ENCODE measurements at places on chromosomes 16 and 17.

- DNase-seq = peak; percentile 76
Measured at GRCh38 chr16:28597692-28598261, 927 bp upstream of the SULT1A2 start.

- no peak for DNase-seq
Measured at GRCh38 chr17:69907132-69907847, 167.7 kb upstream of the KCNJ16 start.

DNA sequence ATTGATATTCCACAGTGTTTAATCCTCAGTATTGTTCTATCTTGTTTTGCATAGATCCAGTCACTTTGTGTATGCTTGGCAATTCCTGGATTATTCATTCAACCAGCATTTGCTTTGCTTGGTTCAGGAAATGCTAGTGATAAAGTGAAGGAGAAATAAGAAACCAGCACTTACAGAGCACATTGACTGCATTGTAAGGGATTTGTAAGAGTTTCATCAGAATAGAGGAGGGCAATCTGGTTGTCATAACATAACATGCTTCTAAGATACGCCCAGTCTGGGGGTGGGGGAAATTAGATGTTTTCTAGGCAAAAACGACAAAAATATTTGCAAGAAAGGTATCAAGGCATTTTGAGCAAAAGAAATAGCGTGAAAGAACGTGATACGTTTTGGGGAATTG lies 40.4 kb downstream of the TNRC6A start:
- no peak for DNase-seq

DNA sequence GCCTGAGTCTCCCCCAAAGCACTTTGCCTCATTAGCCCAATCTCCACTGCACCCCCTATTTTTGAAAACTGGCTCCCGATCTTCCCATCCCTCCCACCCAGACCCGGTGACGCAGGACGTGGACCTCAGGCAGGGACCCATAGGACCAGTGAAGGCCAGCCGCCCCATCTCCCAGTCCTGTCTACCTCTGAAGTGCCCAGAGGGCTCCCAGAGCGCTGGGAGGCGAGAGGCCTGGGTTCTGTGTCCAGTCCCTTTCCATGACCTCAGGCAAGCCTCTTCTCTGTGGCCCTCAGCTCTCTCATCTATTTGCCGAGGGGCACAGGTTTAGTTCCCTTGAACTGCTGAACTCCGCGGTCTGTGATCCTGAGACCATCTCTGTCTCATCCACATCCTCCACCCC lies 714 bp downstream of the TNS4 start:
- no peak for DNase-seq

- no peak for DNase-seq
Measured at GRCh38 chr16:66923247-66923731, 2.0 kb downstream of the RRAD start.

- no peak for DNase-seq
Measured at GRCh38 chr17:66398617-66399016, 96.2 kb downstream of the PRKCA start.

DNA sequence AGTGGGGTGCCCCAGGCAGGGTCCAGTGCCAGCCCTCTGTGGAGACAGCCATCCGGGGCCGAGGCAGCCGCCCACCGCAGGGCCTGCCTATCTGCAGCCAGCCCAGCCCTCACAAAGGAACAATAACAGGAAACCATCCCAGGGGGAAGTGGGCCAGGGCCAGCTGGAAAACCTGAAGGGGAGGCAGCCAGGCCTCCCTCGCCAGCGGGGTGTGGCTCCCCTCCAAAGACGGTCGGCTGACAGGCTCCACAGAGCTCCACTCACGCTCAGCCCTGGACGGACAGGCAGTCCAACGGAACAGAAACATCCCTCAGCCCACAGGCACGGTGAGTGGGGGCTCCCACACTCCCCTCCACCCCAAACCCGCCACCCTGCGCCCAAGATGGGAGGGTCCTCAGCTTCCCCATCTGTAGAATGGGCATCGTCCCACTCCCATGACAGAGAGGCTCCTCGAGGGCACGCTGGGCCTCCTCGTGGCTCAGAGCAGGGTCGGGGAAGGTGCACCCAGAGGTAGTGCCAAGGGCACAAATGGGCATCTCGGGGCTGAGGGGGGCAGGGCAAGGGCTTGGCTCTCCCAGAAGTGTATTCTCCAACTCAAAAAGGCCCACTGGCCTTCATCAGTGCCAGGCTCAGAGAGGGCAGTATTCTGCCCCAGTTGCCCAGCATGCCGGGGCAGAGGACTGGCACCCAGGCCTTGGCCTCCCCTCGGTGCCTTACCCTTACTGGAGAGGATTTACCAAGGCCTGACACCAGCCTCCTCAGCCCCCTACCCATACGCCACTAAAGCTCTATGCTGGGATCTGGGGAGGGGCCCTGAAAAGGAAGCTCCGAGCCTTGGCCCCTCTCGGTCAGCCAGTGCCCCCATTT lies at the start of gene CDH5:
Gene CDH5, plus strand, starts transcription at position 259 of the 867 bp plus-strand sequence. CDS start 12,647 bp downstream, outside the sequence.
- no peak for DNase-seq

- DNase-seq = no peak
Measured at GRCh38 chr17:59355030-59355701, 23.7 kb downstream of the YPEL2 start.

- DNase-seq = no peak
Measured at GRCh38 chr17:1650731-1651558, 1.3 kb upstream of the RILP start.

DNA sequence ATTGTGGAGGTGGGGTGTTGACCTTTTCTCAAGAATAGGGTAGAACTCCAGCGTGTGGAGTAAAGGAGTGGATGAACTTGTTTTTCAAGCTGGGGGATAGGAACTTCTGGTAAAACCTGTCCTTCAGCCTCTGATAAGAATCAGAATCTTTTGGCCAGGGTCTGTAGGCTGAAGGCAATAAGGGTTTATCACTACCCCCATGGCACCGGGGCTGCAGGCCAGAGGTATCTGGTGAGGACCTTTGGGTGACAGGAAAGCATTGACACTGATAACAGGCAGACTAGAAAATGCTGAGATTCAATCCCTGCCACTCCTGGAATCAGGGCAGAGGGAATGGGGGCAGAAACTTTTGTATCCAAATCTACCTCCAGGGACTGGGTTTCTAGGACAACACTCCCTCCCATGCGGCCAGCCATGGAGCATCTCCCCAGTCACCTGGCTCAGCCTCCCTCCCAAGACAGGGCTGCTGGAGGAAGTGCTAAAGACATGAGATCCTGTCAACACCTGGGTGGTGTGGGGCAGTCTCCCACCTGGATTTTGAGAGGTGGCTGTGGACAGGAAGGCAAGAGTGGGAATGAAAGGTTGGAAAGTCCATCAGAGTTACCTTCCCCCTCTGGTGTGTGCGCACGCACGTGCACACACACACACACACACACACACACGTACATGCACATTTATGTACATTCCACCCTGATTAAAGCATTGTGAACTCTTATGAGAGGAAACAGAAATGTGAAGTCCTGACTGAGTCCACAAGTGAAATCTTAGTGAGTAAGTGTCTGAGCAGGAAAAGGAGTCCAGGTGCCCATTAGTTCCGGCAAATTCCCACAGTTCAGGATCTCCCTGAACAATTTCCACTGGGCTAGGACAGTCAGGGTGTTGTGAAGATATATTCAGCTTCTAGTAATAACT lies 53.1 kb upstream of the MARCHF10 start:
- no peak for DNase-seq

DNA sequence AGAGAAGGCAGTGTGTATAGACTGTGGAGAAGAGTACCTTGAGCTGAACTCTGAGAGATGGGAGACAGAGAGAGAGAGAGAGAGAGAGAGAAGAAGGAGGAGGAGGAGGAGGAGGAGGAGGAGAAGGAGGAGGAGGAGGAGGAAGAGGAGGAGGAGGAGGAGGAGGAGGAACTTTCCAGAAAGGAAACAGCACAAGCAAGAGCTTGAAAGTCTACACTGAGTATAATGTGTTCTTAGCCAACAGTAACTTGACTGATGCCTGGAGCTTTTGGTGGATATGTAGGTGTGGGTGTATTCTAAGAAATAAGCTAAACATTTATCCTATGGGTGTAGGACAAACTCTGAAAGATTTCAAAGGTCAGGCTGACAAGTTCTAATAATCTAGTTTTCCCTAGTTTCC lies 116.4 kb downstream of the SNX11 start:
- no peak for DNase-seq

DNA sequence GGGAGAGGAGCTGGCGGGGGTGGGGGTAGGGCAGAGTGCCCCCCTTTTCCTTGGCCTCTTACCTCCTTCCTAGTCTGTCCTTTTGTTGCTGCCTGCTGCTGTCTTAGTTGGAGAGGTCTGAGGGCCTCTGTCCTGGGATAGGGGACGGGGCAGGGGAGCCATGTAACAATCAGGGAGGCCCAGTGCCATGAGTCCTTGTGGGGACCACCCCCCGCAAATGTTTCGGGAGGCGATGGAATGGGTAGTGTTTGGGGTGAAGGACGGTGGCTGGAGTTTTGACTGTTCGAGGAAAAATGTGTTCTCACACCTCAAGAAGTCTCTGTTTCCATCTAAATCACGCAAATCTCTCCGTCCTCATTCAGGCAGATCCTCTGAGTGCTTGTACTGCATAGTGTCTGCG lies 99.0 kb downstream of the OR1D5 start:
- no peak for DNase-seq

GRCh38 chr17:5068236-5068635 lies 10.0 kb upstream of the ZFP3 start:
- no peak for DNase-seq

DNA sequence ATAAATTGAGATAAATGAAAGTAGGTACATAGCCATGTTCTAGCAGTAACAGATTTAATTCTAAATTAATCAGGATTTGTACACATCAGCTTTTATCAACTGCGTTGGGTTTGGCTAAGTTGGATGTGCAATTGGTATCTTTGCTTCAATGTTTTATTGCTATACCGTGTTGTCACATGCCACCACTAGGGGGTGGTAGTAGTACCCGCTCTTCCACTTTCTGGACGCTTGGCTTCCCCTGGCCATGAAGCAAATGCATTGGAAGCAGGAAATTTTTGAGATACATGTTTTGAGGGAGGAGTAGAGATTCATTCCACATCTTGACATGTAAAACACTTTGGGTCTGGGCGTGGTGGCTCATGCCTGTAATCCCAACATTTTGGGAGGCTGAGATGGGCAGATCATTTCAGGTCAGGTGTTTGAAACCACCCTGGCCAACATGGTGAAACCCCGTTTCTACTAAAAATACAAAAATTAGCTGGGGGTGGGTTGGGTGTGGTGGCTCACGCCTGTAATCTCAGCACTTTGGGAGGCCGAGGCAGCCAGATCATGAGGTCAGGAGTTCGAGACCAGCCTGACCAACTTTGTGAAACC lies 58.6 kb downstream of the EMP2 start:
- DNase-seq = peak; percentile 66

GRCh38 chr16:70454222-70455034 lies at the start of gene FCSK:
FCSK (plus strand) TSS chr16:70454595; CDS start chr16:70463191, 8,596 bp downstream.
- peak; percentile 81 for DNase-seq

GRCh38 chr17:2634361-2634960 lies 41.0 kb downstream of the PAFAH1B1 start:
- no peak for DNase-seq

GRCh38 chr17:65942592-65942991 lies 249.3 kb downstream of the CEP112 start:
- DNase-seq = no peak

DNA sequence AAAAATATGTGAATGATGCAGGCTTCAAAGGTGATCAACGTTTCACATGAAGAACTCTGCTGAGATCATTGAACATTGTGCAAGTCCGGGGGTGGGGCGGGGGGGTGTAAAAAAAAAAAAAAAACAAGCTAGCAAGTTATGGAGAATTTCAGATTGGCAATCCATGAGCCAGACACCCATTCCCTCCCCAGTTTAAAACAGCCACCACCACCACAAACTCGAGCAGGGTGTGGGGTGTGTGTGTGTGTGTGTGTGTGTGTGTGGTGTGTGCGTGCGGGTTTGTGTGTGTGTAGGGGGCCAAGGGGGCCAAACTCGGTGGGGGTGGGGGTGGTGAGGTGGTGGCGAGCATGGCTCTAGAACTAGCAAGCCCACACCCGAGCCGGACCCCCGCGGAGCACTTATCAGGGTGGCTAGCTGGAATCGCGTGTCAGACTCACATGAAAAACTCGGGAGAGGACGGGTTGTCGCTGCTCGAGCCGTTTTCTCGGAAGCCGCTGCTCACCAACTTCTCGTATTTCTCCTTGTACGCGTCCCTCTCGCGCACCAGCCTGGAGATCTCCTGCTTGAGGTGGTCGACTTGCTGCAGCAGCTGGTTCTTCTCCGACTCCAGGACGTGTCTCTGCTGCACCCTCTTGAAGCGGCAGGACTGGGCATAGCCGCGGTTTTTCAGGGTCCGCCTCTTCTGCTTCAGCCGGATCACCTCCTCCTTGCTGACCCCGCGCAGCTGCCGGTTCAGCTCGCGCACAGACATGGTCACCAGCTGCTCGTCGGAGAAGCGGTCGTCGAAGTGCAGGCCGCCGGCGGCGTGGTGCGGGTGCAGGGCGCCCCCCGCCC lies 2.0 kb downstream of the MAF start:
- DNase-seq = peak; percentile 68

GRCh38 chr17:50818921-50819657 lies 16.3 kb upstream of the WFIKKN2 start:
- peak; percentile 37 for DNase-seq

- no peak for DNase-seq
Measured at GRCh38 chr16:11503566-11503965, 83.2 kb downstream of the LITAF start.

DNA sequence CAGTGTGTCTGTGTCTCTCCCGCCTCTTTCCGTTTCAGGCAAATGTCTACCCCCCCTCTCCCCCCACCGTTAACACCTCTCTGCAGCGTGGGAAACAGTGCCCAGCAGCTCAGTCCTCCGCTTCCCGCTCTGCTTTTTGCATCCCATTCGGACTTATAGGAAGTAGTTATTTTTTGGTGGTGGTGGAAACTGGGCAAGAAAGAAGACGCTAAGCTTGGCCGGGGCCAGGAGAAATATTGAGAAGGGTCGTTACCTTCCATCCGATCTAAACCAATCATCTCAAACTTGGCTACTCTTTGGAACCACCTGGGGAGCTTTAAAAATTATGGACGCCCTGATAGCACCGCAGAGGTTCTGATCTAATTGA lies 499 bp upstream of the HLF start:
- DNase-seq = no peak

DNA sequence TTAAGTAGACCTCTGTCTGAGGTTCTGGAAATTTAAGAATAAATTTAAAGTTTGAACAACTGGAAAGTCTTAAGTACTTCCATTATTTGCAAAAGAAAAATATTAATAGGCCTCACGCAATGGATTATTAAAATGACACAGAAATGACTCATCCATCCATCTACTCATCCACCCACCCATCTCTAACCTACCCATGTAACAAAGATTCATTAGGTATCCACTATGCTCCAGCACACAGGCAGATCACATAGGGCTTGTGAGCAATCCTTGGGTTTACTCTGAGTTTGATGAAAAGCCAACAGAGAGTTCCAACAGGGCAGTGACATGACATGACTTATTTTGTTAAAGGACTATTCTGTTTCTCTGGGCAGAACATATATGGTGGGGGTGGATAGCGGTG lies 93.3 kb downstream of the HELZ start:
- no peak for DNase-seq

Measured in RPMI8226 (cell line).